ENCODE measurements at places on chromosomes 11 and 22.
A peak's percentile ranks its signal among the peaks of the same experiment; 100 is the strongest.

- DNase-seq: no peak
Observed at GRCh38 chr22:20034143-20034542, 13.2 kb downstream of the TANGO2 start.

DNA sequence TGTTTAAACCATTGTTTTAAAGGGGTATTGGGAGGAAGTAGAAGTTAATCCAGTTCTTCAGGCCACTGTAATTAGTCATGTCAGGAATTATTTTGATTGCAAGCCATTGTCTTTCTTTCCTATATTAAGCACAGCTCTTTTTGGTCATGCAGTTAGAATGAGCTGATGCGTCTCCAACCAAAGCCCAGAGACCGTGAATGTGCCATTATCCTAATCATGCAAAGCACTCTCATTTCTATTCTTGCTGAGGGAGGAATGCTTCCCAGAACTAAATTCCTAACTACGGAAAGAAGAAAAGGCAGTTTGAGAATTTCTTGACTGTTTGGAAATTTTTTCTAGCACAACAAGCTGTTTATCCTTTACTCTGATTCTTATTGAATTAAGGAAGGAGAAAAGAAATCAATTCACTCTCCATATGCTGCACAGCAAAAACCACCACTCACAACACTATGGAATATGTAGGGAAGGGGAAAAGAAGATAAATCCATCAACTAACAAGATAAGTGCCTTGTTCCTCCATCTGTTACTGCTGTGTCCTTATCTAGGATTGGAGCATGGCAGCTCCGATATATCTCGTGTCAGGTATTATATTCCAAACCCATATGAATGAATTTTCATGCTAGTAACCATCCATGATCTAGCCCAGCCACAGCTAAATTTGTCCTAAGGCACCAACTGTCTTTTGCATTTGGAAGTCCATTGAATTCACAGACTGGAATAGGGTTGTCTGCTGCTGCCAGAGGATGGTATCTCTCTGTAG, 70.8 kb downstream of the NTM start:
- DNase-seq: no peak

DNA sequence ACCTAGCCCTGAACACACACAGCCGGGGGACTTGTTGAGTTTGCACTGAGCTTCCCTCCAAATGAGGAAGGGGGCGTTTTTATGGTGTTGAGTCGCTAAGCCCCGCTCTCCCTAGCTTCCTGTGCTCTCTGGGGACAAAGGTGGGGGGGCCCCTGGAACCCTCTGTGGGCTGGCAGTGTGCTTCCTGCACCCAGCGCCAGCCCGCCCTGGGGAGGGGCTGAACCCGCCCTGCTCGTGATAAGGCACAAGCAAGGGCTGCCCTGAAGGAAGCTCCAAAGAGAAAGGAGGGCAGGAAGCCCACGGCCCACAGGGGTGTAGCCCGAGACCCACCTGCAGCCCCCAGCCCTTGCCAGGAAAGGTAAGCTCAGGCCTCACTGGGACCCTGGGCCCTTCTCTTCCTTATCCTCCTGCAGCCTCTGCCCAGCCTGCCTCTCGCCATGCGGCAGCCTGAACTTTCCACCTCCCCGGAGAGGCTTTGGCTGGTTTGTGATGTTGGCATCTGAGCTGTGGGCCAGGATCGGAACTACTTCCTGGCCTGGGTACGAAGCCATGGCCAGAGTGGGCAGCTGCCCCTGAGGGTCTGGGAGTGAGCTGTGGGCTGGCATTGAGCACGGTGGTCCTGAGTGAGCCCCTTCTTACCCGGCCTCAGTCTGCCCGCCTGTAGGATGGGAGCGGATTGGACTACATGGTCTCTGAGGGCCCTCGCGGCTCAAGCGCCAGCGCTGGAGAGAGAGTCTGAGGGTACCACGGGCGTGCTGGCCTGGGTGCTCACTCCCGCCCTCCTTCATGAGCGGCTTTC, at the start of gene FERMT3:
Gene FERMT3 (plus strand): TSS at position 265 of the 799 bp plus-strand sequence. CDS start 644 bp downstream, outside the sequence.
- no peak for DNase-seq

DNA sequence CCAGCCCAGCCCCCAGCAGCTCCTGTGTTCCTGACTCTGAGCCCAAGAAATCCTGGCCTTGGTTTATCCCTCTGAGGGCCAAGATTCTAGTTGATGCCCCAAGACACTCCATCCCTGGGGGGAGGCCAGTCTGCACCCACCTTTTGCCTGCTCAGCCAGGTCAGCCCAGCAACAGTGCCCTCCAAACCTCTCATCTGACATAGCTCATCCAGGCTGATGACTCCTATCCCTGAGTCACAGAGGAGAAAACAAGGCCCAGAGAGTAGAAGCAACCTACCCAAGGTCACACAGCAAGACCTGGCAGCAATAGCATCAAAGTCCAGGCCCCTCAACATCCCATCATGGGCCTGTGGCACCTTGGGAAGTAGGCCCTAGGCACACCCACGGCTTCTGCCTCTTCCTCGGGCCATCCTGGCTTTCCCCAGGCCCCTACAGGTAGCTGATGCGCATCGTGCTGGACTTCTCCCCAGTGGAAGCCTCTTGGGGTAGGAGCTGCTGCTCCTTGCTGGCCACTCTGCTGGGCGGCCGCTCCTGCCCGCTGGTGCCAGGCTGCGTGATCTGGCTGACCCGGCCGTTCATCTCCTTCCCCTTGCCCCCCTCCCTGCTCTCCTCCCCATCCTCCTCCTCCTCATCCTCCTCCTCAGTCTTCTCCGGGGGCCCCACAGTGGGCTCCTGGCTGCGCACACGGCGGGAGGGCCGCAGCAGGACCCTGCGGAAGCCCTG, 6.0 kb downstream of the SSTR3 start:
- no peak for DNase-seq

DNA sequence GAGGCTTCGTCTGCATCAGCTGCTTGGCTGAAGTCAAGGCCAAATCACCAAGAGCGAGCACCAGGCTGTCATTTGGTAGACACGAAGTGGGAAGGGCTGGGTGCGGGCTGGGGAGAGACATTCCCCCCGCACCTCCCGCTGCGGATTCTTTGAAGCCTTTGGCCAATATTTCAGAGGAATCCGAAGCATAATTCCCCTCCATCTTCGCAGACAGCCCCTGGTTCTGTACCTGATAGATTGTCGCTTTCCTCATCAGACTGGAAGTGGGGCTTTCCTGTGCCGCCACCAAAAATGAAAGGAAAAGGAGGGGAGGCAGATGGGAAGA, 15.3 kb downstream of the BLID start:
- no peak for DNase-seq

GRCh38 chr22:41544671-41545476, 604 bp upstream of the POLR3H start:
- DNase-seq: no peak

DNA sequence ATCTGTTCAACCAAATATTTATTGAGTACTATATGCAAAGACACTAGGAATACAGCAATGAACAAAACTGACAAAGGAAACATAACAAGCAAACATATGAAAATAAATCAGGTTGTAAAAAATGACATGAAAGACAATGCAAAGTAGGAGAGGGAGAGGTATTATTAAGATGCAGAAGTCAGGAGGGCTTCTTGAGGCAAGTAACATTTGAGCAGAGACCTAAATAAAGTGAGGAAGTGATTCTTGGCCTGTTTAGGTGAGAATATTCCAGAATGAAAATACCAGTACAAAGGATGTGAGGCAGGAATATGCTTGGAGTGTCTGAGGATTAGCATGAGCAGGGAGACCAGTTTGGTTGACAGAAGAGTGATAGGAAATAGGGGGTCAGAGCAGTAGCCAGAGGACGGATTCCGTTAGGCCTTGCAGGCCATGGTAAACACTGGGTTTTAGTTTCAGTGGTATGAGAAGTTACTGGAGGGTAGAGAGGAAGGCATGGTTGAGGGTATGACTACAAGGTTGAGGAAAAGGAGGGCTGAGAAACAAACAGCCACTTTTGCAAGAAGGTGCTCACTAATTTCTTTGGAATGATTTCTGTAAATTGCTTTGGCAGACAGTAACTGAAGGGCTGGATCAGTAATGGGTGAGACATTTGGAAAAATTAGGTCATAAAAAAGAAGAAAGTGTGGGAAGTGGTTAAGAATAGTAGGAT, 191.9 kb downstream of the SWAP70 start:
- DNase-seq: no peak

DNA sequence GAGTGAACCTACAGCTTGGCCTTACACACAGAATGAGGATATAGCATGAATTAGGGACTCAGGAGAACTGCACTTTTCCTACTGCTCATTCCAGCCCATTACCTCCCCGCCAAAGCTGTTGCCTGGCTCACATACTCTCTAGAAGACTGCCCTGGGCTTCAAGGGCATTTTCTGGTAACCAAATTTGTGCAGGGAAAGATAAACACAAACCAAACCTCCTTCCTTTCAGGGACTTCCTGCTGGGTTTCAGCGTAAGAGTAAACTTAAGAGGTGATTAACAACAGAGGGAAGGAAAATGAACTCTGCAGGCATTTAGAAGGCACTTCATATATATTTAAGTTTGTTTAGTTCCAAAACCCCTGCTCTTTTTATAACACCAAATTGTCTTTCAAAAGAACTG, 194.9 kb downstream of the SWAP70 start:
- no peak for DNase-seq

DNA sequence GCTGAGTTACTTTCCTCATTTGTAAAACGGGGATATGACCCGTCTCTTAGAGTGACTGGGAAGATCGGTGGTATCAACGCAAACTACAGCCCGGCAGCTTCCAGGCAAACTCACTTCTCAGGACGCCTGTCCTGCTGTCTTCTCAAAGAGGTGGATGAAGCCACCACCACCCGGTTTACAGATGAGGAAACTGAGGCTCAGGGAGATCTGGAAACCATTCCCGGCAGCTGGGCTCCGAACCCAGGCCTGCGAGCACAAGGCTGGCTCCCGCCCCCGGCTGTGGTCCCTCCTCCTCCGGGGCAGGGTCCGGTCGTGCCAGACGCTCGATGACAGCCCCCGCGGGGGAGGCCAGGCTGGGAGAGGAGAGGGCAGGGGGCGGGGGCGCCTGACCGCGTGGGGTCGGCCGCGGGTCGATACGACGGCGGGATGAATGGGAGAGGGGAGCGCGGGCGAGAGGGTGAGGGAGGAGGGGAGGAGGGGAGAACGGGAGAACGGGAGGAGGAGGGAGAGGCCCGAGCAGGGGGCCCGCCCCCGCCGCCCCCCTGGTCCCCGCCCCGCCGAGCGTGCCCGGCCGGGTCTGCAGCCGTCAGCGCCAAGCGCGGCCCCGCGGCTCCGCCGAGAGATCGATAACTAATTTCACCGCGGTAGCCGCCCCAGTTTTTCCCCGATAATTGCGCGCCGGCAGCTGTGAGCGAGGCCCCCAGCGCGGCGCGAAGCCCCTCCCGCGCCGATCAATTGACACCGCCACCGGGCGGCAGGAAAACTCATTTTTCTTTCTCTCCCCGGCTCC, 14.0 kb downstream of the IGLL1 start:
- DNase-seq: no peak

DNA sequence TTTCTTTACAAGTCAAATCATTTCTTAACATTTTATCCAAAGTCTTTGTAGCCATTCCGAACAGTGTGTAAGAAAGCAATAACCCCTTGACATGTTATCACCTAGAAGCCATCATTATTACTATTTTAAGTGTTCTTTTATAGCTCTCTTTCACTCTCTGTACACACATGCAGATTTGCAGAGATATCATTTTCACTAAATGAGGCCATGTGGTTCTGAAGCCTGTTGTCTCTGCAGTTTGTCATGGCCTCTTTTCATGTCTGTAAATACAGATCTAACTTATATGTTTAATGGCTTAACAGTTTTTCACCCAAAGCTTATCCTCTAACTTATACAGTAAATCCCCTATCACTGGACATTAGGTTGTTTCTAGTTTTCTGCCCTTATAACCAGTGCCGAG, 166.8 kb downstream of the MYO18B start:
- no peak for DNase-seq

DNA sequence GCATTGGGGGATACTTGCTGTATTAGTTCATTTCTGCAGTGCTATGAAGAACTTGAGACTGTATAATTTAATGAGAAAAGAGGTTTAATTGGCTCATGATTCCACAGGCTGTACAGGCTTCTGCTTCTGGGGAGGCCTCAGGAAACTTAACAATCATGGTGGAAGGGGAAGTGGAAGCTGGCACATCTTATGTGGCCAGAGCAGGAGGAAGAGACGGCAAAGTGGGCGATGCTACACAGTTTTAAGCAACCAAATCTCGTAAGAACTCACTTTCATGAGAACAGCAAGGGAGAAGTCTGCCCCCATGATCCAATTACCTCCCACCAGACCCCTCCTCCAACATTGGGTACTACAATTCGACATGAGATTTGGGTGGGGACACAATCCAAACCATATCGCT, 55.1 kb downstream of the TMPRSS5 start:
- DNase-seq: no peak

GRCh38 chr22:44458044-44459020, 39.7 kb downstream of the RTL6 start:
- DNase-seq: no peak

GRCh38 chr22:46462726-46463371, 74.6 kb downstream of the CELSR1 start:
- DNase-seq: no peak

GRCh38 chr22:33000342-33001280, 57.6 kb downstream of the SYN3 start:
- peak; percentile 32 for DNase-seq

GRCh38 chr11:69912911-69913451, 93.8 kb upstream of the FGF3 start:
- DNase-seq: no peak

- no peak for DNase-seq
Observed at GRCh38 chr11:96299155-96299888, 43.7 kb downstream of the MAML2 start.

DNA sequence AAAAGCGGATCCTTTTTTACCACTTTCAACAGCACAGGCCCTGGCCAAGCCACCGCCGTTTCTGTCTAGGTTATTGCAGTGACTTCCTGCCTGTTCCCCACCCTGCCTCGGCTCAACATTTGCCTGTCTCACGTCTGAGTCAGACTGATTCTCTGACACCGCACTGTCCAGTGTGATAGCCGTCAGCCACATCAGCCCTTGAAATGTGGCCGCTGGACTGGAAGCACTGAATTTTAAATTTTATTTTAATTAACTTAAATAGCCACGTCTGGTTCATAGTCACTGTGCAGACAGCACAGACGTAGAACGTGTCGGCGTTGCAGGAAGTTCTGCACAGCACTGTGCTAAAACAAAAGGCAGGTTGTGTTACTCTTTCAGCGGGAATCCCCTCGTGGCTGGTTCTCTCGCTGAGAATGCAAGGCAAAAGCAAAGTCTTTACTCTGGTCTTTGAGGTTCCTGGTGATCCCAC, 56.3 kb upstream of the ADSL start:
- DNase-seq: no peak

All from omental fat pad (tissue), 4 donors.